Psoas muscle (tissue), 8 donors: ENCODE measurements at places on chromosomes 2 and 18. TPM values are rescaled to one million over a fixed set of nuclear protein-coding genes. Genes with fewer than 3 reads are reported as not detected.
A peak's percentile ranks its signal among the peaks of the same experiment; 100 is the strongest.

GRCh38 chr18:68449292-68449691 lies 265.6 kb downstream of the TMX3 start:
- no peak for DNase-seq

ACKR3 gene
- polyA plus RNA-seq = 25.3 TPM

DNA sequence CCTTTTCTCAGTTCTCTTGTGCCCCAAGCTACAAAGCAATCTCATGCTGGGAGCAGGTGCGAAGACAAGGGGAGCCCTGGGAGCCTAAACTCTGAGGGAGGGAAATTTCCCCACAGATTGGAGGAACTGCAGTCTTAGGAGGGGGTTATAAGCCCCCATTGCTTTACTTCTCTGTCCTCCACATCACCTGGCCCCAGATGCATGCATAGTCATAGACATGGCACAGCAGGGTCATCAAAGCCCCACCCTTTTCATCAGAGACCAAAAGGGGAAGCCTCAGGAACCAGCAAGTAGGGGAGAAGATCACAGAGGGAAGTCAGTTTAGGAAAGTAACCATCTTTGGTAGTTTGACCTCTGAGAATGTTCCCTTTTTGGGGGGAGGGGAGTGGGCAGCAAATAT lies 33.7 kb downstream of the LANCL1 start:
- no peak for DNase-seq

GRCh38 chr2:26068602-26069298 lies 34.9 kb downstream of the RAB10 start:
- no peak for DNase-seq

GRCh38 chr18:48728204-48728833 lies 189.5 kb downstream of the CTIF start:
- peak; percentile 83 for DNase-seq

FIGN gene
- 0.08 TPM for polyA plus RNA-seq

DNA sequence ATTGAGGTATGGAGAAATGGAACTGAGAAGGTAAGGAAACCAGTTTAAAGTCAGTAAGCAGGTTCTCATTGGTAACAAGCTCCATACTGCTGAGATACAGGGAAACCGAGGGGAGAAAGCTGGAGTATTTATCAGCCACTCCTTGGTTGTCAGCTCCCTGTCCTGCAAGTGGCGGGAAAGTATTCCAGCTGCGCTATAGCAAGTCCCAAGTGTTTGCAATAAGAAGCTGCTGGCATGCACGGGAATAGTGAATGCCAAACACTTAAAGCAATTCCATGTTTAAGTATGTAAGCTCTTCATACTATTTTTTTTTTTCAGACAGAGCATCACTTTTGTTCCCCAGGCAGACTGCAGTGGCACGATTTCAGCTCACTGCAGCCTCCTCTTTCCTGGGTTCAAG lies 1601.1 kb downstream of the SUCLG1 start:
- no peak for DNase-seq

ZEB2 gene
- 11.7 TPM for polyA plus RNA-seq

GRCh38 chr2:127423478-127423843 lies 5.2 kb downstream of the PROC start:
- no peak for DNase-seq

DNA sequence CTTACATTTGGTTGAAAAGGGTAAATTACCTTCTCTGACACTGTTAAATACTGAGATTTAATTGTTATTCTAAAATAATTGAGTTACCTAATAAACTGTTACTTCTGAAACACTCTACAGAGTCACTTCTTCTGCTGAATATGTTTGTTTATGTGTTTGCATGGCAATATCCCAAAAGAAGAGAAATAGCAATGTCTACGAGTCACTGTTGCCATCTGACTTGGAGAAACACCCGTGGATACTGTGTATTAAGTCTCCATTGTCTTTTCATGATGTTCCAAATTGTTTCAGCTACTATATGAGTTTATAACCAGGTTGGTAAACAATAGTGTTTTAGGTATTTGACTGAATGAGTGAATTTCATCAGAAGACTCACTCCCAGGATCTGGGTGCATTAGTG lies 754.2 kb upstream of the ID2 start:
- DNase-seq = no peak

DNA sequence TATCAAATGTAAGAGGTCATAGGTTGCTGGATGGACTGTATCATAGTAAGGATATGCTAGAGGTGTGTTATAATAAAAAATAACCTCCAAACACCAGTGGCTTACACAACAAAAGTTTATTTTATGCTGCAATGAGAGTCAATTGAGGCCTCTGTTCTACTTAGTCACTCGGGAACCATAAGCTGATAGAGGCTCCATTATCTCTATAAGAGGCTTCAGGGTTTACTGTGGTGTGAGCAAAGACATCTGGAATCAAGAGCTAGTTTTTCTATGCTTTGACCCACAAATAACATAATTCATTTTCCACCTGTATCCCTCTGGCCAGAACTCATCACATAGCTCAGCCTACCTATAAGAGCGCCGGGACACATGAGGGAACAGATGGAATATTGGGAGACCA lies 47.5 kb upstream of the NEMP2 start:
- no peak for DNase-seq

GALR1 gene
- under 0.01 TPM for polyA plus RNA-seq

ARL5A gene
- polyA plus RNA-seq = 11.8 TPM

GRCh38 chr2:216653931-216654365 lies 20.7 kb downstream of the IGFBP2 start:
- DNase-seq = no peak

L3MBTL4 gene
- polyA plus RNA-seq = 0.22 TPM

- no peak for DNase-seq
These were observed 204.9 kb upstream of the ACVR2A start for GRCh38 chr2:147639891-147640290.

GRCh38 chr2:206801418-206802189 lies 36.2 kb downstream of the FASTKD2 start:
- DNase-seq = no peak

DNA sequence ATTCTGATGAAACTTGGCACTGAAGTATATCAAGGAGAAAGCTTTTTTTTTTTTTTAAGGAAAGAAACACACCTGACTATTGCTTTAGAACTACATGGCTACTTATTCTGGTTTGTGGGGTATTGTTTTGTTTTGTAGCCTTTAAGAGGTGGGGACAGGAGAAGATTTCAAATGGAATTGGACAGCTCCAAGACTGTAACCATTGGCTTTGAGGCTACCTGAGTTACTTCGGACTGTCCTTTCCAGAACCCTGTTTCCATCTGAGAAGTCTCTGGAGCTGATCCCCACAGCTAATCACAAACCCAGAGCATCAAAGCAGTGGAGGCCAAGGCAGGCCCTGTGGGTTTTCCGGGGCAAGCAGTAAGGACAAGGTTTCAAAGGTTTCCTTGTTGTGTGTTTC lies 4.7 kb downstream of the CDC42EP3 start:
- no peak for DNase-seq

HOXD9 gene
- polyA plus RNA-seq = 1.4 TPM

VSNL1 gene
- 0.52 TPM for polyA plus RNA-seq

DNA sequence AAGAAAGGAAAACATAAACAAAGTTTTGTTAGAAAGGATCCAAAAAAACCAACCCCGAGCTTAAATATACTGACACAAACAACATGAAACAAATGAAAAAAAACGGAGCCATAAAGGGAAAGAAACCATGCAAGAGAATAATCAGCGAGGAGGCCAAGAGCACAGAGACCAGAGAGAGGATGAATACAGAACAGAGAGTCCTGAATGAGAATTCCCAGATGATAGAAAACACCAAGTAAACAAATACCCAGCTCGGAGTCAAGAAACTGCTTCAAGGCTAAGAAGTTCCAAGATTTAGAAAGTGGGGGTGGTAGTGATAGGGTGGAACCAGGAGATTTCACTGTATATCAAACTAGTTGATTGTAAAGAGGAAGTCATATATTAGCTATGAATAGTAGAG lies 313.3 kb downstream of the OSR1 start:
- no peak for DNase-seq

DNA sequence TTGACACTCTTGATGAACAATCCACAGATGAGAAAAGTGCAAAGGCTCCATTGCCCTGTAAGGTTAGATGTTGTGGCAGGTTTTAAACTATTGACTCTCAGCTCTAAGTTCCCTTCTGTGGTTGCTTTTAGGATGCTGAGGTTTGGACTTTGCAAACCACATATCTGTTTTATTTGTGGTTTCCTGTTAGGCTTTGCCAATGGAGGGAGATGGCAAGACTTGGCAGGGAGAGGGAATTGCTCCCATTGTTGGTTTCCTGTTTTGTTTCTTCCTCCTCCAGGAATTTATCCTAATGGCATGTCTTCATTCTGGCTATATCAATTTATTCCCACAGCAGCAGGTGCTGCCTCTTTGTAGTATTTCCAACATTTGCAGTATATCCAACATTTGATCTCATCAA lies 772.3 kb downstream of the LRRTM4 start:
- DNase-seq = no peak

SKOR2 gene
- polyA plus RNA-seq = not detected

EVX2 gene
- not detected for polyA plus RNA-seq

DNA sequence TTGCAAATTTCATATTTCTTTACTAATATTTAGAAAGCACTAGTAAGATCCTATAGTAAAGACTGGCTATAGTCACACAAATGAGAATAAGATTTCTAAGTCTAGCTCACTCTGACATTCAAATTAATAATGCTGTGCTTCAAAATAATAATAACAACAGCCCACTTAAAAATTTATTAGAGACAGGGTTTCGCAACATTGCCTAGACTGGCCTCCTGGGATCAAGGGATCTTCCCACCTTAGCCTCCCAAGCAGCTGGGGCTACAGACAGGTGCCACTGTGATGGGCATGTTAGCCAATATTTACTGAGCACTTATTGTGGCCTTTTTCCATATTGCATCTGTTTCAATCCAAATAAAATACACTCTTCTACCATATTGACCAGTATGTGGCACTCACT lies 96.1 kb downstream of the PIEZO2 start:
- DNase-seq = no peak

- no peak for DNase-seq
These were observed 3.9 kb downstream of the HOXD8 start for GRCh38 chr2:176133389-176133788.

ITGA4 gene
- 0.20 TPM for polyA plus RNA-seq

DNA sequence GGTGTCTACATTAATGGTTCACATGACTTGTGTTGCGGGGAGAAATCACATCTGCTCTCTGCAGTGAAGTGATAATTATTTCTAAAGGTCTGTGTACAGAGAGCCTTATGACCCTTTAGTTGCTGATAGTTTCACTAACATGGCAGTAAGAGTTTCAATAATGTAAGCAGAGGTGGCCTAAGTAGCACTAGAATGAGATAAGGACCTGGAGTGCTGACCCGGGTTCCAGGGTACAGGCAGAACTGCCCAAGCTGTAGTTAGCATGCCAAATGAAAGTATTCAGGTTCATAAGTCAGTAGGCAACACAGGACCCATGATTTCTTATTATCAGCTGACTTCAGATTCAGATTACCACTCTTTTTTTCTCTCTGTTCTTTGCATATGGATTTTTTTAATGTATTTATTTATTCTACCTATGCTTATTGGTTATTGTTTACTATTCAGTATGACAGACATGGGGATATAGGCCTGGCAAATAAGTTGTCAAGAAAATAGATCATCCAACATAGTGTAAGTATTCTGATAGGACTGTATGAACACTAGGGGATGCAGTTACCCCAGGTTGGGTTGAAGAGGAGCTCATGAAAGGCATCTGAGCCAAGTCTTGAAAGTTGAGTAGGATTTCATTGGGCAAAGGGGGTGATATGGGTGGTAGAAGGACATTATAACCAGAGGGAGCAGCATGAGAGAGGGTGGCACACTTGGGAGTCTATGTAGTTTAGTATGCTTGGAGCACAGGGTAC lies 105.2 kb downstream of the CCDC85A start:
- no peak for DNase-seq

DNA sequence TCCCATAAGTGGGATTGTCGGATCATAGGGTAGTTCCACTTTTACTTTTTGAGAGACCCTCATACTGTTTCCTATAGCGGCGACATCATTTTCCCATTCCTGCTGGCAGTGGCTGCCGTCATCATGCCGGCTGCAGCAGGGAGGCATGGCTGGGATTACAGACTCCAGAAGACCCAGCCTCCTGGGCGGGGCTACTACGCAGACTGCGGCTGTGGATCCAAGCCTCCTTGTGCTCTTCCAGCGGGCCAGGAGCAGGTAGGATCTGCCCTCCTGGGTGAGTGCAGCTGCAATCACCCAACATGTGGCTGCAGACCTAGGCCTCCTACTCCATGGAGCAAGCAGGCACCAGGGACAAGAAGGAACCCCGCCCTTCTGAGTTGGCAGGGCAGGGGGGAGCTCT lies 359.2 kb downstream of the GALR1 start:
- no peak for DNase-seq

PARD6G gene
- 0.22 TPM for polyA plus RNA-seq

DNA sequence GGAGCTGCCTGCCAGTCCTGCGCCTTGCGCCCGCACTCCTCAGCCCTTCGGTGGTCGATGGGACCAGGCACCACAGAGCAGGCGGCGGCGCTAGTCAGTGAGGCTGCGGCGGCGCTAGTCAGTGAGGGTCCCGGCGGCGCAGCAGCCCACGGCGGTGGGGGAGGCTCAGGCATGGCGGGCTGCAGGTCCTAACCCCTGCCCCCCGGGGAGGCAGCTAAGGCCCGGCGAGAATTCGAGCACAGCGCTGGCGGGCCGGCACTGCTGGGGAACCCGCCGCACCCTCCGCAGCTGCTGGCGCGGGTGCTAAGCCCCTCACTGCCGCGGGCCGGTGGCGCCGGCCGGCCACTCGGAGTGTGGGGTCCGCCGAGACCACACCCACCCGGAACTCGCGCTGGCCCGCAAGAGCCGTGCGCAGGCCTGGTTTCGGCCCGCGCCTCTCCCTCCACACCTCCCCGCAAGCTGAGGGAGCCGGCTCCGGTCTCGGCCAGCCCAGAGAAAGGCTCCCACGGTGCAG lies 867.4 kb downstream of the DSC3 start:
- DNase-seq = no peak

DNA sequence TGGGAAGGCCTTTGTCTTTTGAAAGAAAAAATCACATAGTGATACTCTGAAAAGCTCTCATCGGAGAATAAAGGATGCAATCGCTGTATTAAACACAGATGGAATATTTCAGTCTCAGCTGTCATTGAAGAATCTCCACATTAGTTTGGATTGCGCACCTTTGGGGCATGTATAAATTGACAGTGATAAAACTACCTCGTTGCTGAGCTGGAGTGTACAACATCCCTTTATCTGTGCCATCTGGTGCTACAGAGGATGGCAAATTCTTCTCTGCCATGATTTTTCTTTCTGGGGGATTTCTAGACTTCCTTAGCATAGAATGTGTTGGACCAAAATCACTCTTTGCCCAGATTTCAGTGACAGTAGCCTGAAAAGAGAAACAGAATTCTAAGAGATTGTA lies 185.3 kb downstream of the PARD3B start:
- DNase-seq = no peak
